MG63 (cell line): ENCODE measurements at places on chromosomes 16 and 17.

- DNase-seq = no peak
These were observed 157.1 kb upstream of the WSCD1 start for GRCh38 chr17:5913032-5913531.

DNA sequence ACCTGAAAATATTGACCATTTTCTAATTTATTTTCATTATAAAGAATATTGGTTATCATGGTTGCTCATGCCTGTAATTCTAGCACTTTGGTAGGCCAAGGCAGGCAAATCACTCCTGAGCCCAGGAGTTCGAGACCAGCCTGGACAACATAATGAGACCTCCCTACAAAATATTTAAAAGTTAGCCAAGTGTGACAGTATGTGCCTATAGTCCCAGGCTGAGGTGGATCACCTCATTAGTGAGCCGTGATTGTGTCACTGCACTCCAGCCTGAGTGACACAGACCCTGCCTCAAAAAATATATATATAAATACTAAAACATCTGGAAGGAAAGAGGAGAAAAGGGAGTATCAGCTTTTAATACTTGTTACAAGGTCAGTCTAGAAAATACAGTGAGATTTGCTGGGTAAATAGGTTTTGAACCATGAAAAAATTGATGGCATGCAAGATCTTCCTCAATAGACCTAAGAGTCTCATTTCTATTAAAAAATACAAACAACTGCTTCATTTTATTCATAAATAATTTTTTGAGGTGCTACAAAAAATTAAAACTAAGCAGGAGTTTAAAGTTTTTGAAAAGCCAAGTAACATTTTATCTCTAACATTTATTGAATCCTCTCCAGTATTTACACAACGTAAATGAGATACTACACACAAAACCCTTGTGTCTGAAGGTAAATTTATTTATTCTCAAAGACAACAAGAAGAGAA, 47.7 kb downstream of the TUBD1 start:
- no peak for DNase-seq

- DNase-seq = no peak
These were observed 950 bp downstream of the KLHDC4 start for GRCh38 chr16:87764600-87765472.

- DNase-seq = peak; percentile 18
These were observed 1.4 kb upstream of the SLC5A11 start for GRCh38 chr16:24844101-24845030.

DNA sequence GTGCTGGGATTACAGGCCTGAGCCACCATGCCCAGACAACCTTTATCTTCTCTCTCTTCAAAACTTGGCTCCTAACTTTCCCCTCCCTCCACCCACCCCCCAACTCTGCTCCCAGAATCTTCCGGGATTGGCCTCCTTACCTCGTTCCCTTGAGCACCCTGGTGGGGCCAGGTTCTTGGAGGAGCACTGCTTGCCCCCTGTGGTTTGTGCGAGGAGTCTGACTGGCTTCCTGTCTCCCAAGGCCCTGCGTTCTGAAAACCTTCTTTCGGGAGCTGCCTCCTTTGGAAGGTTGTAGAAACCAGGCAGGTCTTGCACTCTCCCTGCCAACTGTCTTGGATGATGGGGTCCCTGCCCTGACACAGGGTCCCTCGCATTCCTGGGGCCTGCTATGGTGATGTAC, 19.8 kb downstream of the PLXDC1 start:
- no peak for DNase-seq

DNA sequence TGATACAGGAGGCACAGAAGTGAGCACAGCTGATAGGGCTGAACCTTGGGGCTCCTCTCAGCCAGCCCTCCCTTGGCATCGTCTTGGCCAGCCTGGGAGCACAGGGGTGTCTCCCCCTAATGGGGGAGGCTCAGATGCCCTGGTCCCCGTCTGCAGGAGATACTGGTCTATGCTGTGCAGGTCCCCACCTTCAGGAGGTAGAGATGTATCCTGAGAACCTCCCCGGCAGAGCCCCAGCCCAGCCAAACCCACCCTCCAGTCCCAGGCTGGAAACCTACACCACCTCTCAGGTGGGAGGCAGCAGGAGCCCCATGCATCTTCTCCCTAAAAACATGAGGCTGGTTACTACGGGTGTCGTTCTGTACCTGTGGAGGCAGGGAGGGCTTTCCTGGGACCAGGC, 38.7 kb downstream of the ABCC6 start:
- no peak for DNase-seq

- DNase-seq = no peak
These were observed 81.5 kb downstream of the CA4 start for GRCh38 chr17:60231234-60231633.

DNA sequence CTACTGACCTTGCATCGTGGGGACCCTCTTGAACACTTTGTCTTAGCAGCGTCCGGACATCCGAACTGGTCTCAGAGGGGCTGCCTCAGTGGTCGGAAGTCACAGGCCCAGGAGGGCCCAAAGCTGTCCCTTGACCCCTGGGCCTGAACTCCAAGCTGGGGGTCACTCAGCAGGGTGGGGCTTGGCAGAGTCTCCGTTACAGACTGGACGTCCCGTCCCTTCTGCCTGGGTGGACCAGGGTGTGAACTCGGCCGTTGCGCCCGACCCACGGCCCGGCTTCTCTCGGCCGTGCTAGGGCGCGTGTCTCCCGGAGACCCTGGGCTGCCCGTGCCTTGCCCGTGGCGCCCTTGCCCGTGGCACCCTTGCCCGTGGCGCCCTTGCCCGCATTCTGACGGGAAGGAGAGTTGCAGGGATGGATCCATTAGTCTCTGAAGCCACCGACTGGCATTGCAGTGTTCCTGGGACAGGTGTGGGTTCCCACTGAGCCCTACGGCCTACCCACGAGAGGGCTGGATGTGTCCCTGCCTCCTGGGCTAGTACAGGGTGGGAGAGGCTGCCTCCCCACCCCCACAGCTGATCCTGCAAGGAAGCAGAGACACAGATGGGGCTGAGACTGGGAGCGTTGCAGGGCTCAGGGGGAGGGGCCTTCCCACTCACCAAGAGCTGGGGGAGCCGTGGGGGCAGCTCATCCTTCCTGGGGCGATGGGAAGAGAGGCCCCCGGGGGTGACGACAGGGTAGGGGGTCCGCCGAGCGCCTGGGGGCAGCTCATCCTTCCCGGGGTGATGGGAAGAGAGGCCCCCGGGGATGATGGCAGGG, 4.9 kb downstream of the CACNA1H start:
- no peak for DNase-seq

GRCh38 chr17:82881900-82882714, 42.3 kb upstream of the ZNF750 start:
- no peak for DNase-seq

GRCh38 chr16:67845291-67846062, 1.3 kb upstream of the NUTF2 start:
- DNase-seq = no peak
